Muscle of arm (tissue), 14 donors: ENCODE measurements at places on chromosomes 11 and 22.

- no peak for DNase-seq
These were observed 12.6 kb downstream of the UCP3 start for GRCh38 chr11:73996161-73996747.

GRCh38 chr11:71519546-71519945, 7.5 kb upstream of the KRTAP5-7 start:
- DNase-seq = no peak

GRCh38 chr11:33970984-33971466, 79.1 kb upstream of the LMO2 start:
- peak; percentile 61 for DNase-seq

DNA sequence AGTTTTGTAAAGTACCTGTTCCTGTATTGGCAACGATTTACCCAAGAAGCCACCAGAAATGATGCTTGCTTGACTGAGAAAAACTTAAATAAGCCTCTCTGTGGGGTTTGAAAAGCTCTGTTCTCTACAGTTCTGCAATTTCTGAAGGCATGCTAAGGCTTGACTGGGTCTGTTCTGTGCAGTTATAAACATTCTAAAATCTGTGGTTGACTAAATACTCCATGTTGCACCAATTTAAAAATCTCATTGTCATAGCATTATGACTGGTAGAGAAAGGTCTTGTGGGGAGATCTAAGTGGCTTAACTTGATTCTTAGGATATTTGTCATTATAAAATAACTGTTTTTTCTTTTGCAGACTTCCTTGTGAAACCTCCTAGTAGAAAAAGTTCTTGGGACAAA, 73.7 kb downstream of the MTMR3 start:
- DNase-seq = no peak

GRCh38 chr22:41237036-41237706, 3.6 kb downstream of the CHADL start:
- no peak for DNase-seq

GRCh38 chr11:59708537-59708936, 5.1 kb downstream of the OR10V1 start:
- no peak for DNase-seq

- DNase-seq = peak; percentile 8
These were observed 28.2 kb downstream of the JHY start for GRCh38 chr11:122910775-122911174.
